ENCODE measurements at places on chromosomes 5 and 9.

- no peak for DNase-seq
Observed at GRCh38 chr5:168728546-168729211, 149.5 kb upstream of the PANK3 start.

GRCh38 chr5:142432961-142433360 lies 108.1 kb upstream of the SPRY4 start:
- peak; percentile 49 for DNase-seq

GRCh38 chr5:146088098-146088497 lies 17.3 kb downstream of the PLAC8L1 start:
- DNase-seq = no peak

GRCh38 chr9:103522409-103522808 lies 527.3 kb downstream of the CYLC2 start:
- no peak for DNase-seq

DNA sequence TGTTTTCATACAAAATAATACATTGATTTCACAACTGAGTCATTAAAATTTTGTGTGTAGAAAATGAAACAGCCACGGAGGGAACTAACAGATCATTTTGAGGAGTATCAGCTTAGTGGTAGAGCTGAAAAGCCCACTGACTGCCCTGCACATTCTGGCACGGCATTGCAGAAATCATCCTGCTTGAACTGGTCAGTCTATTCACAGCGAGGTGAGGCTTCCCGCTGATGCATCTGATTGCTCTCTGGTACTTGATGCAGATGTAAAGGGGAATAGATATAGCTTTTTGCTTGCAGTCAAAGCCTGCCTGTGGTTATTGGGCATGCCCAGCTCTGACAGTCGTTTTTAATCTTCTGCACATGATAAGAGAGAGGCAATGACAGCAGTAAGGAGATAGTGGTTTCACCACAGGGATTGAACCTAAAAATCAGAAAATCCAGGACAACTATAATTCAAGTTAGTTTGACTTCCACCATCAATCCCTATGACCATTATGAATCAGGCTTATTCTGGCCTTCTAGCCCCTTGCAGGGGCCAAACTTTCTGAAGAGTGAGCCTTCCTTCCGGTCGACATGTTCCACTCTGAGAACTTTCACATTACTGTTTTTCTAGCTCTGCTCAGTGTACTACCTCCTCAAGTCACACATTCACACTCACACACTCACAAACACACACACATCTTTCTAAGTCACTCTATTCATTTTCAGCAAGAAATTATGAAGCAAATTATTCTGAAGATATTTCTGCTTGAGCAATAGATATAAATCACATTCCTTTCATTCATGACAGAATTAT lies 782.8 kb upstream of the NUDT12 start:
- no peak for DNase-seq

- DNase-seq = no peak
Observed at GRCh38 chr5:146340260-146341081, 1.8 kb downstream of the POU4F3 start.

DNA sequence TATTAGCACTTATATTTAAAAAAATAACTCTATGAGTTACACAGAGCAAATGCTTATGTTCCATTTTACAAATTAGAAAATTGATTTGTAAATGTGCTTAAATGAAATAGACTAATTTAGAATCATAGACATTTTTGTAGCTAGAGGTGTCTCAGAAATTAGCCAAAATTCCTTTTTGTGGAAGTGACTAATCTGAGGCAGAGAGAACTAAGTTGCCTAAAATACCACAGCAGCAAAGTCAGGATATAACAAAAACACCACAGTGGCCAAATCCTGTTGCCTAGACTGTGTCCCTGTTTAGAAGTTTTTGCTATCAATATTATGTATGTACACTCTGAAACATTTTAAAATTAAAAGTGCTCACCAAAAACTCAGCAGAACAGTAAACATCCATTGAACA lies 18.7 kb downstream of the ADAMTSL1 start:
- DNase-seq = no peak

DNA sequence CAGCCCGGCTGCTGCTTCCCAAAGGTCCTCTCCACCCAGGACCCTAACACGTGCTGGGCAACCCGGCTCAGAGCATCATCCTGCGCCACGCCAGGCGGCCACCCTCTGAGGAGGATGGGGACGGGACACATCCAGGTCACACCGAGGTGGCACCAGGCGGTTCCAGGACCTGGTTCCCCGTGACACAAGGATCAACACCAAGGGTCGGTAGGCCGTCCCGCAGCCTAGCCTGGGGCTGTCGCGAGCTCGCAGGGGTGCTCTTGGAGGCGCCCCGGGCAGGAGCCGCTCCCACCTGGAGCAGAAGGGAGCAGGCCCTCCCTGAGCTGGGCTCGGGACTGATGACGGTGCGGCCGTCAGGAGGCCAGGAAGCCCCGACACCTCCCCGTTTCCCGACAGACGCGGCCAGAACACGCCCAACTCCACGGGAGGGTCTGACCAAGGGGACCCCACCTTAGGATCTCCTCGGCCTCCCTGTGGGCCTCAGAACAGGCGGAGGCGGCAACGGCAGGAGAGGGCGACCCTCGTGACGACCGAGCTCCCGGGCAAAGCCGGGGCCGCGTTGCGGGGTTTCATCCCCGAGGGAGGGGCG lies 6.3 kb downstream of the EXD3 start:
- DNase-seq = no peak

DNA sequence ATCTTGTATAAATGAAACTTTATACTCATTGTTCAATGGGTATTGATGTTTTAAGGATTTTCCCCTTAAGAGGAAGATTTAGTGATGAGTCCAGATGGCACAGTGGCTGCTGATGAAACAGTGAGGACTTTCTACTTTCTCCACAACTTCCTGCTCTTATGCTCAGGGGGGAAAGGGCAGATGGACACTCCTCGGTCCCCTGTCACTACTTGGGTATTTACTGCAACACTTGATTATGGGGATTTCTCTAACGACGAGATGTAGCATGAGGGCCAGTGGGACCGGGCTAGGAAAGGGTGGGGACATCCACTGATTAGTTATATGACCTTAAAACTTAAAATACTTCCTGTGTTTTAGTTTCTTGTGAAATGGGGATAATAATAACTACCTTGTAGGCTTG lies 146.1 kb upstream of the HMHB1 start:
- DNase-seq = no peak

- no peak for DNase-seq
Observed at GRCh38 chr5:40484495-40484894, 195.2 kb upstream of the PTGER4 start.

DNA sequence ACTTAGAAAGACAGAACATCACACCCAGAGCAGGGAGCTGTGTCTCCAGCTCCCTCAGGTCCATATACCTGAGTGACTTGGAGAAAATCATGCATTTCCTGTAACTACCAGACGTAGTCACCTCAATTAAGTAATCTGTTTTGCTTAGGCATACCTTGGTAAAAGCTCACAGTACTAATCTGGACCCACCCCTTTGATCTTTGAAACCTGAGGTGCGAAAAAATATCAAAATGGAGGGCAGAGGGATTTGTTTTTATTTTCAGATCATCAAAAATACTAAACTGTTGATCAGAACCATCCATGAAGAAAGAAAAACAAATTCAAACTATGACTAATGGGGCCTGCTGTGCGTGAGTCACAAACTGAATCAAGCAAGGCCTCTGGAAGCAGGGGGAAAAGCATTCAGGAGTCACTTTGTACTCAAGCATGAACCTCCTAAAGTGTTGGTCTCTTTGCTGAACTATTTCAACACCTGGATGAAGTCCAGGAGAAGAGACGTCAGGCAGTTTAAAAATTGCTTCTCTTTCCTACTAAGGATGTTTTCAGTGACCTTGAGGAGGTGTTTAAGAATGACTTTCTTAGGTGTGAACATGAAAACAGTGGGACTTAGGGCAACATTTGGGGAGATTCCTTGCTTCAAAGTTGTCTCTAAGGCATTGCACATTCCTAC lies 76.3 kb downstream of the MUSK start:
- DNase-seq = no peak

GRCh38 chr9:124322618-124323432 lies 65.1 kb downstream of the NEK6 start:
- no peak for DNase-seq

DNA sequence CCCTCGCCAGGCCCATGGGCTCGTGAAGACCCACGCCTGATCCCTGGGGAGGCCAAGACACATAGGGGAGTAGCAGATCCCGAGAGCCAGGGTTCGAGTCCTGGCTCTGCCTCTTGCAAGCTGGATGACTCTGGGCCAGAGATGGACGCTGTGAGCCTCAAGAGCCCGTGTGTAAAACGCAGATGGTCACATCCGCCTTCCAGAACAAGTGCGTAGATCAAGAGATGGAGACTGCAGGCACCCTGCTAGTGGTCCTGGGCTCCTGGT lies 8.2 kb downstream of the ST6GALNAC4 start:
- no peak for DNase-seq

- DNase-seq = no peak
Observed at GRCh38 chr9:36099718-36100117, 36.8 kb upstream of the GLIPR2 start.

- no peak for DNase-seq
Observed at GRCh38 chr9:135443797-135444425, 35.7 kb upstream of the PPP1R26 start.

DNA sequence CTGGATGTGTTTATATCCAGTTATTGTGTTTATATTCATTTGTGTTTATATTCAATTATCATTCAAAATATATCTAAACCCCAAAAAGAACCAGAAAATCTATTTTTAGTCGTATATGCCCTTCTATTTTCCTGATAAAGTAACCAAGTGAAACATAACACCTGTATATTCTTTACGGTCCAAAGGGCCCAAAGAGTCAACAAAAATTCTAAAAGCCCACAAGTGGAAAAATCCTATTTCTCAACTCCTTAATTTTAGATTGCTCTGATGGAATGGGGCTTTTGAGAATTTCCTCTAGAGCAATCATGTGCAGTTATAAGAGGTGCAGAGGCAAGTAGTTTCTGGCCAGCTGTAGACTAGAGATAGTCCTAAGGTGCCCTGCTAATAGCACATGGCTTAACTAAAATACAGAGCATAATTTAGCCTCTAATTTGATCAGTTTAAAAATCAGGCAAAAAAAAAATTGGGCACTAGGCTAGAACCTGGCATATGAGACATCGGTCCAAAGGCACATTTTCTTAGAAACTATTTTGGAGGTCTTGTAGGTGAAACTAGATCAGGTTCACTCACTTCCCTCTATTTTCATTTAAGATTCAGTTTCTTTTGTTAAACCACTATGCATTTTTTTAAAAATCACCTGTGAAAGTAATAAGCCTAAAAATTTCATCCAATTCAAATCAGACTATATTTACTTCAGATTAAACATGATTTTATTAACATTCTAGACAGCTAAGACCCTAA lies 256.0 kb downstream of the FBXL17 start:
- no peak for DNase-seq

DNA sequence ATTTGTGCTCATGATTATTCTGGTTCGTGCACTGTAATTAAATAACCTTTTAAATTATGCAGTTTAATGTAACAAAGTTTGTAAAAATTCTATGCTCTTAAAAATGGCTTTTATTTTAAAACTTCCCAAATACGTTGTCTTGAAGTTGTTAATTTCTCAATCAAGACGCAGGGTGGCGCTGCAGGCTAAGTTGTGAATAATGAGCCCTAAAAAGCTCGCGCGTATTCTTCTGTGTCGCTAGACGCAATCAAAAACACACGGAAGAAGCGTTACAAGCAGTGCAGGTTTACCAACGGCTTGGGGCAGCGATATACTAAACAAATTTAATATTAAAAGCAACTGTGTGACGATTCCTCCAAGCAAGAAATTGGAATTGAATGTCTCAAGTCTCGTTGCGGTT lies at the start of gene PCDHB4:
TSS of gene PCDHB4 (plus strand) at position 256 of the 400 bp plus-strand sequence. CDS start 181 bp downstream, outside the sequence.
- no peak for DNase-seq

- DNase-seq = no peak
Observed at GRCh38 chr5:117982691-117983090, 1005.7 kb downstream of the DTWD2 start.

DNA sequence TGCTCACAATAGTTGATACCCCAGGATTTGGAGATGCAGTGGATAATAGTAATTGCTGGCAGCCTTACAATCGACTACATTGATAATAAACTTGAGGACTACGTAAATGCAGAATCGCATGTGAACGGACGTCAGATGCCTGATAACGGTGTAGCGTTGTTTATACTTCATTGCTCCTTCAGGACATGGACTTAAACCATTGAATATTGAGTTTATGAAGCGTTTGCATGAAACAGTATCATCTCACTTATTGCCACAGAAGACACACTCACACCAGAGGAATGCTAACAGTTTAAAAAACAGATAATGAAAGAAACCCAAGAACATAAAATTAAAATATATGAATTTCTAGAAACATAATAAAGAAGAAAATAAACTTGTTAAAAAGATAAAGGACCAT lies 101.6 kb downstream of the GABBR2 start:
- DNase-seq = no peak

- DNase-seq = no peak
Observed at GRCh38 chr9:132622159-132622558, 39.8 kb downstream of the BARHL1 start.

- no peak for DNase-seq
Observed at GRCh38 chr5:139667001-139667729, 19.0 kb downstream of the CXXC5 start.

DNA sequence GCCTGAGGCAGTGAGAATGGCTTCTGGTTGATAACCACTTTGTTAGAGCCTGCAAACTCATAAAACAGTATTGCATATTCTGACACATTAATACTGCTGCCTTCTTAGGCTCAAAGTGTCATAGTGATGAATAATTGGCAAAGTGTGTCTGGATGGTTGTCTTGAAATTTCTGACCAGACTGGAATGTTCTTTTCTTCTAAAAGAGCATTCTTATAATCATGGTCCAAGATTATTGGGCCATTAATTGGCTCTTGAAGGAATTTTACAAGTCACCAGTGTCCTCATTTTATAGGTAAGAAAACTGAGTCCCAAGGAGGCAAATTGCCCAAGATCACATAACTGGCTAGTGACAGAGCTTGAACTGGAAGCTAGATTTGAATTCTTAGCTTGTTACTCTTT lies 111.7 kb downstream of the PCSK1 start:
- no peak for DNase-seq

- DNase-seq = no peak
Observed at GRCh38 chr5:178147406-178147805, 6.3 kb downstream of the NHP2 start.

DNA sequence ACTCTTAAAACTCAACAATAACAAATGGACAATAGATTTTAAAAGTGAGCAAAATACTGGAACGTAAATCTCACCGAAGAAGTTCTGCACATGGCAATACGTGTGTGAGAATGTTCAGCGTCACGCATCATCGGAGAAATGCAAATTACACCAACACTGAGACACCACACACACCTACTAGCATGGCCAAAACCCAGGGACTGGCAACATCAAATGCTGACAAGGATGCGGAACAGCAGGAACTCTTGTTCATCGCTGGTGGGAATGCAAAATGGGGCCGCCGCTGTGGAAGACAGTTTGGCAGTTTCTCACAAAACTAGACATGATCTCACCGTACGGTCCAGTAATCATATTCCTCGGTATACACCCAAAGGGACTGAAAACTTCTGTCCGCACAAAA lies 21.6 kb upstream of the CLPTM1L start:
- DNase-seq = no peak

GRCh38 chr9:70588999-70589398 lies 174.5 kb upstream of the KLF9 start:
- DNase-seq = no peak

- DNase-seq = no peak
Observed at GRCh38 chr9:16871336-16872151, 1.1 kb upstream of the BNC2 start.
